ENCODE measurements at places on chromosomes 11 and 22.

- no peak for DNase-seq
These were observed 7.1 kb upstream of the FLI1 start for GRCh38 chr11:128686745-128687177.

GRCh38 chr11:65130631-65131416, 3.5 kb downstream of the SYVN1 start:
- DNase-seq, result no peak

- no peak for DNase-seq
These were observed 271.7 kb downstream of the CTTN start for GRCh38 chr11:70669871-70670675.

GRCh38 chr11:108142304-108142703, 20.9 kb downstream of the ACAT1 start:
- no peak for DNase-seq

- no peak for DNase-seq
These were observed 22.6 kb upstream of the RCN1 start for GRCh38 chr11:32068134-32068870.

GRCh38 chr11:79400717-79401330, 40.0 kb downstream of the TENM4 start:
- peak; percentile 8 for DNase-seq

GRCh38 chr22:38943201-38943600, 14.2 kb upstream of the APOBEC3A start:
- DNase-seq, result no peak

DNA sequence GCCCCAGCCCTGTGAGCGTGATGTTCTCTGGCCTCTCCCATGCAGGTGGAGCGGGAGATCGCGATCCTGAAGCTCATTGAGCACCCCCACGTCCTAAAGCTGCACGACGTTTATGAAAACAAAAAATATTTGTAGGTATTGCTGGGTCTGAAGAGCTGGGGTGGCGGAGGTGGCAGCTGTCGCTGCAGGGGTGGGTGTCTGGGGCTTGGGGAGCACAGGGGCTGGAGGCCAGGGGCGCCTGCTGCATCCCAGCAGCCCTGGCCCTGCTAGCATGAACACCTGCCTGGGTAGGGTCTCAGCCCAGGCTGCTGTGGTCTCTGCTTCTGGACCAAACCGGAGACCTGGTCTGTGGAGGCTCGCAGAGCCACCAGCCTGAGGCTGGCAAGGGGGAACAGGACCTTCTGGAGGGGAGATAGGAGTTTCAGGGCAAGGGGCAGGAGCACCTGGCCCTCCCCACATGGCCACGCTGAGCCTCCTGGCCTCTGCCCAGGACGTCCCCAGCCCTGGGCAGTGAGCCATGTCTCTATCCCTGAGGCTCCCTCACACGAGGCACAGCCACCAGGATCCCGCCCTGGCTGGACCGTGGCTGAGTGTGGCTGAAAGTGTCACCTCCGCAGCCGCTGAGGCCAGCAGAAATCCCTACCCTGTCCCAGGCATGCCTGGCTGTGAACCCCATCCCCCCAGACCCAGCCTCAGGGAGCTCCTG, 48.2 kb downstream of the MOB2 start:
- no peak for DNase-seq

DNA sequence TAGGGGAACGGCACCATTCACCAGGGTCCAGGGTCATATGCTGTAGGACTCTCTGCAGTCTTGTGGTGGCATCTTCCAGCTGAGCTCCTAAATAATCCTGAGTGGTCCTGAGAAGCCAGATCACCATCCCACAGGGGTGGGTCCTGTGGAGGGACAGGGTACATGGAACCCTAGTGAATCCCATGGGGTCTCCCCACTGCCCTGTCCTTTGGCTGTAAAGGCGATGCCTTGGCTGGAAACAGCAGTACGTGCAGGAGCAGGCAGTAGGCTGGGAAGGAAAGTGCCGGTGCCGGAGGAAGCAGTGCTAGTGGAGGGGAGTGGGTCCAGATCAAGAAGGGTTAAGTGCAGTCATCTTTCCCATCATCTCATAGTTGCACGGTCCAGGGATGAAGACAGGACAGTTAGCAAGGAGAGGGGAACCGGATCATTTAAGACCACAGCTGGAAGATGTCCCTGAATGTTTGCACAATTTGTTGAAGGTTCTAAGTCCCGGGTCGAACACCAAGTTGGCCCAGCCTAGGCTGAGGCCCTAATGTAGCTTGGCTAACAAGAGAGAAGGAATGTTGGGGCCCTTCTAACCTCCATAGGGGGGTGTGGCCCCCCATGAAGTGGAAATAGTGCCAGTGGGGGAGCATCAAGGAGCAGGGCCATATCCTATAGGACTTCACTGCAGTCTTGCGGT, 18.1 kb downstream of the TSPAN32 start:
- no peak for DNase-seq

GRCh38 chr22:26431261-26431995, 2.4 kb downstream of the ASPHD2 start:
- DNase-seq, result no peak

- DNase-seq, result no peak
These were observed 2.6 kb upstream of the CHKB start for GRCh38 chr22:50585238-50585637.

DNA sequence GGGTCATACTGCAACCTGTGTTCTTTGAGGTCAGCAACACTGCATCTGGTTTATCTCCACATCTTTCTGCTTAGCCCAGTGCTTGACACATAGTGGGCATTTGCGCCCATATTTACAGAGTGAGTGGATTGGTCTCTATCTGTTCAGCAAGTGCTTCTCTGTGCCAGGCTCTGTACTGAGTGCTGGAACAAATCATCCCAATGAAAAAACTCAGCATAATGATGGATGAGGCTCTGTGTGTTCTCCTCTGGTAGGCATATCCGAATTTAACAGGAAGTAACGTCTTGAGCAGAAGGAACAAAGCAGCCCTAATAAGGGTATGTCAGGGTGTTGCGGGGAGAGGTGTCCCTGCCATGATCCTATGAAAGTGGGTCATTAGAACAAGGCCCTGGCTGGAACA, 46.0 kb downstream of the MCM5 start:
- no peak for DNase-seq

GRCh38 chr22:29032014-29032475, 29.6 kb downstream of the C22orf31 start:
- DNase-seq, result no peak

DNA sequence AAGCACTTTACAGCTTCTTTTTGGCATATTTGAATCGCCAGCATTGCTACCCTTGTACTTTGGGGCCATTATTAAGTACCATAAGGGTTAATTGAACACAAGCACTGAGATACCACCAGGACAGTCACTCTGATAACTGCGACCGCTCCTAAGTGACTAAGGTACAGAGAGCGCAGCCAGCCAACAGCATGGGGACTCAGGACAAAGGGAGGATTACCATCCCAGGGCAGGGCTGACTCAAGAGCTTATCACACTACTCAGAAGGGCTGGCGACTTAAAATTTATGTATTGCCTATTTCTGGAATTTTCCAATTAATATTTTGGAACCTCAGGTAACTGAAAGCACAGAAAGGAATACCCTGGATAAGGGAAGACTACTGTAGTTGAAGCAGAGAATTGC, 479 bp downstream of the ZNF280A start:
- no peak for DNase-seq

DNA sequence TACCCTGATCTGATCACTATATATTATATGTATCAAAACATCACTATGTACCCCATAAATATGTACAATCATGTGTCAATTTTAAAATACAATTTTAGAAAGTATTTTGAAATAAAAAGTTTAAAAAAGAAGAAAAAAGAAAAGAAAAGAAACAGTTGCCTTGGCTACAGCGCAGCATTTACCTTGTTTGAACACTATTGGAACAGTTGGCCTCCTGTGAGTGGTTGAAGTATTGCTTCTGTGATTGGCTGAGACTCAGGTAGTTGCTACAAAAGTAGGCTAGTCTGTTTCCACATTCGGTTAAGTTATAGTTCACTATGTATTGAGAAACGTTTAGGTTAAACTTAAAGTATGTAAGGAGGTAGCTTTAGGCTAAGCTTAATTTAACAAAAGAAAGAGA, 7.9 kb upstream of the DTX4 start:
- DNase-seq, result no peak

- peak; percentile 54 for DNase-seq
These were observed 47.3 kb downstream of the NRXN2 start for GRCh38 chr11:64675450-64676260.

GRCh38 chr11:4495487-4495886, 13.0 kb downstream of the OR52K1 start:
- no peak for DNase-seq

DNA sequence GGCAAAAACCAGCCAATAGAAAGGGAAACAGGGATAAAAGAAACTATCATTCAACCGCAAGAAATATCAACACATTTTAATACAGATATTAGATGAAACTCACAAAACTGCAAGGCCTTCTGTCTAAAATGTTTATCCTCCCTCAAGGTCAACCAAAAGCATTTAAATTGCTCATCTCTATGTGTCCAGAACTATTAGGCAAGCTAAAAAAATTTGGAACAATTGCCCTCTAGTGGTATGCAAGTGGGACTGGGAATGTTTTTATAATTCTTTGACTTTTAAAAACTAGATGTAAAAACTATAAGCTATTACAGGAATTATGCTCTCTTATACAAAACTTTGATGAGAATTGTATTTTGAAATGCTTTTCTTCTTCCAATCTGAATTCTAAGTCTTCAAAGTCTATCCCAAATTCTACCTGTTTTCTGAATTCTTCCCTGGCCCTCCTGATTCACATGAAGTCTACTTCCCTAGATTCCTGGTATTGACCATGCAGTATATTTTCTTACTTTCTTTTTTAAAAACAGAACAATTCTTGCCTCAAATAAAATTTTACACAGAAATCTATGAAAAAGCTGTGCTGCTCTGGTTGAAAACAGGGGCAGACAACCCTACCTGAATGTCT, 4.9 kb downstream of the CWC15 start:
- no peak for DNase-seq

DNA sequence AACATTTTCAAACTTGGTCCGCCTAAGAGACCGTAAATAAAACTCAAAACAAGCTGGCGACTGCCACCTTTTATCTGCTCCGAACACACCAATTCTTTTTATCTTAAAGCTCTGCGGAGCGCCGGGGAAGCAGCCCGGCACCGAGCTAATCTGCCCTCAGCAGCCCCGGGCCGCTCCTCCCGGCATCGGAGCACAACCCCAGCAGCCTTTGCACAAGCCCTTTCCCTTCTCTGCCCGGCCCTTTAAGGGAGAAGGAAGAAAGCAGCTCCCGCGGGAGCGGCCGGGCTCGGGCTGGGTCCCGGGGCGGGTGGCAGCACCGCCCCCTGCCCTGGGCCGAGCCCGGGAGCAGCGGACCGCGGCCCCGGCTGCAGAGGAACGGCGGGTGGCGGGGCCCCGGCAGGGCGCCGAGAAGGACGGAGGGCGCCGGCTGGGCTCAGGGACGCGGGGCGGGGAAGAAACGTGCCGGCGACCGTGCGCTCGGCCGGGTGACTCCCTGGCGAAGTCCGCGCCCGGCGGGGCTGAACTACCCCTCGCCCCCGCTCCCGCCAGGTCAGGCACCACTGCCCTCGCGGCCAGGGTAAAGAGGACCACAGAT, 133.6 kb upstream of the C11orf58 start:
- peak; percentile 44 for DNase-seq

- no peak for DNase-seq
These were observed 193.3 kb downstream of the TRPC6 start for GRCh38 chr11:101390539-101390938.

DNA sequence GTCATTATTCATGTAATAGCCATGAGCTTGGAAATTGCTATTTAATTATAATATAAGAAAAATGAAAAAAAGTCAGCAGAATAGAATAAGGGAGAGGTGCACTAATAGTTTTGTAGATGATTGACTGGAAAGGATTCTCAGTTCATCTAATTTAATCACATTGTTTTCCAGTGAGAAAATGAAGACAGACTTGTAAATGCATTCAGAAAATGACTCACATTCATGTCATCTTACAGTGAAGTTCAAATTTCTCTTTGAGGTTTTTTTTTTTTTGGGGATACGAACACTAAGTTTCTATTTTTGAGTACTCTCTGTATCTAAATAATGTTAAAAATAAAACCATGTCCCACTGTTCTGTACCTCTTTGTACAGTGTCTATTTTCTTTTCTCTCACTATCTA, 18.5 kb upstream of the OR4A16 start:
- DNase-seq, result no peak
